Hindlimb muscle (tissue), 1 donor: ENCODE measurements at places on chromosomes 16 and 17. TPM values are rescaled to one million over a fixed set of nuclear protein-coding genes. Genes with fewer than 3 reads are reported as not detected.

EXOC7 gene
- polyA plus RNA-seq: 84.2 TPM

ASIC2 gene
- polyA plus RNA-seq: not detected

CAVIN1 gene
- 301 TPM for polyA plus RNA-seq

CA5A gene
- 0.18 TPM for polyA plus RNA-seq

RCVRN gene
- polyA plus RNA-seq: 1.1 TPM
